ENCODE measurements at places on chromosomes 3 and 15.

GRCh38 chr3:73427048-73427706 is 197.6 kb downstream of the PDZRN3 start:
- DNase-seq = no peak

- DNase-seq = no peak
Measured at GRCh38 chr3:11120091-11120805, 34.0 kb upstream of the HRH1 start.

DNA sequence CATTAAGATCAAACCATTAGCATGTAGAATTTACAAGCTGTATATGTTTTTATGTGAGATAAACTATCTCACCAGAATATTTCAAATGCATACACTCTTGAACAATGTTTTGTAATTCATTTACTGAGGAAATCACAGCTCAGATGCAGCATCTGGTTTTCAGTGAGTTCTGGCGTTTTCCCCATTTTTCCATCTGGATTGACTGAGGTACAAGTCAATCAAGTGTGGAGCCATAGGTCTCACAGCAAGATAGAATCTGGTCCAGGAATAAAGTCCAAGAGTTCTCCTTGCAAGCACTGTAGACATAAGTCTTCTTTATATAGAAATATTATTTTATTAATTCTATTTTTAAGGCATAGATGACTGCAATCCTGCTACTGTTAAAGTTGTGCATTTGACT is 219.3 kb downstream of the ZBBX start:
- no peak for DNase-seq

- peak; percentile 55 for DNase-seq
Measured at GRCh38 chr3:105401691-105402149, 35.0 kb downstream of the ALCAM start.

Measured in fibroblast of upper back skin (primary cell).